Activated naive CD4-positive, alpha-beta T cell (primary cell): ENCODE measurements at places on chromosomes 3 and 15.

DNA sequence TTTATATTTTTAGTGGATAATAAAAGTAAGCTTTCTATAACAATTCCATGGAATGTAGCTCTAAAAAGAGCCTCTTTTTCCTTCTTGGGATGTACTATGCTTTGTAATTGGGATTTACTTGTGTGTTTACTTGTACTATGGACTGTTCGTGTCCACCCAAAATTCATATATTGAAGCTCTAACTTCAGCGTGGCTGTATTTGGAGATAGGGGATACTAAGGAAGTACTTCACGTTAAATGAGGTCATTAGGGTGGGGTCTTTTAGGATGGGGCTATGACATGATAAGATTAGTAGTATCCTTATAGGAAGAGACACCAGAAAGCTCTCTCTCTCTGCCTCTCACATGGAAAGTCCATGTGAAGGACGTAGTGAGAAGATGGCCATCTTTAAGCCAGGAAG is 64.9 kb downstream of the P3H2 start:
- no peak for DNase-seq

DNA sequence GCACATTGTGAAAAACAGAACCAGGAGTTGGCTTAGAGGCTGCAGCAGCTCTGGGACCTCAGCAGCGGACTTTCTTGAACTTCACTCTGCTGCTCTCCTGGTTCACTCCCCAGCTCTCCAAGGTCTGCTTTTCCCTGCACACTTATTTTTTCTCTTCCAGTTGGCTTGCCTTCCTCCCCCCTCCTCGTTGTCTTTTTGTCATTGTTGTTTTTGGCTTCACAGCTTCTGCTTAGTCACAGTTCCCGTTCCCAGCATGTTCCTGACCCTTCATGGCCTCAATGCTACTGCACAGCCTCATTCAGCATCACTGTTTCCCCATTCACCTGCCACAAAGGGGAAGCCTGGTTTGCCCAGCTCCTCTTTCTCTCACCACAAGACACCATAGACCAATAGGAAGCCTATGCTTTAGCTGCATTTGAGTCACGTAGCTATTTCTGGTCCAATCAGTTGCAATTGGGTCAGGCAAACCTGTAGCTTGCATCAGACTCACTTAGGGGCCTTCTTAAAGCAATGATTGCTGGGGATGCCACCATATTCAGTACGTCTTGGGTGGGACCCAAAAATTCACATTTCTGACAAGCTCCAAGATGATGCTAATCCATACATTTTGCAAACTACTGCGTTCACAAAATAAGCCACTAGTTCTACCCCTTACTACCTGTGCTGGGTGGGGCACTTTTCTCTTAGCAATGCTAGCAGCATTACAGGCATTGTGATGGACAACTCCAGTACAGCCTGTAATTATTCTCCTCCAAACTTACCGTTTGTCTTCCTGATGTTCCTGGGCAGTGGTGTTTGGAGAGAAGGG is 7.8 kb upstream of the SUMF1 start:
- DNase-seq = no peak

GRCh38 chr3:147493666-147494065 is 84.5 kb downstream of the ZIC1 start:
- no peak for DNase-seq

- DNase-seq = no peak
These were observed 4.0 kb downstream of the TEX9 start for GRCh38 chr15:56369234-56369633.

DNA sequence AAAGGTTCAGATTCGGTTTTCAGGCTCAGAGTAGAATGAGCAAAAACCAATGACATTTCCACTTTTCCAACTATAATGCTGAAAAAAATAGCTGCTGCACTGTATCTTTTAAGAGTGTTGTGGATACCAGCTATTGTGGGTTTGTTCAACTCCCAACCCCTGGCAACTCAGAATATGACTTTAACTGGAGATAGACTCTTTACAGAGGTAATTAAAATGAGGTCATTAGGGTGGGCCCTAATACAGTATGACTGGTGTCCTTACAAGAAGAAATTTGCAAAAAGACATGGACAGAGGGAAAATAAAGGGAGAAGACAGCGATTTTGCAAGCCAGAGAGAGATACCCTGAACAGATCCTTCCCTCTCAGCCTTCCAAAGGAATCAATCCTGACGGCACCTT is 39.5 kb downstream of the ANKRD28 start:
- DNase-seq = no peak

GRCh38 chr15:91592567-91592966 is 260.9 kb upstream of the SLCO3A1 start:
- DNase-seq = no peak

DNA sequence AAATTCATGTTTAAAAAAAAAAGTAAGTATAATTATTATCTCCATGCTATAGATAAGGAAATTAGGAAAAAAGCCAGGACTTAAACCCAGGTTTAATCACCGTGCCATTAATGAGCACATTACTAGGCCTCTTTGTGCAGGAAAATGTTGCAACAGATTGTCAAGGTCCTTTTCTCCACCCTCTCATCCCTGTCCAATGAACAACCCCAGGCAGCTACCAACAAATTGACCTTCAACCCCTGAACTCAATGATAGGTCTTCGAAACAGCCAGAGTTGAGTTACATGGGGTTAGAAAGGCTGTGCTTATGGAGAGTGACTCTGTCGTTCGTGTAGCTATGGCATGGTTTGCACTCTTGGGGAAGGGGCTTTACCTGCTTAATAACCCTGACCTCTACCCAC is 84.2 kb upstream of the CTNNB1 start:
- no peak for DNase-seq

GRCh38 chr3:28262001-28262400 is 20.6 kb downstream of the CMC1 start:
- DNase-seq = no peak

DNA sequence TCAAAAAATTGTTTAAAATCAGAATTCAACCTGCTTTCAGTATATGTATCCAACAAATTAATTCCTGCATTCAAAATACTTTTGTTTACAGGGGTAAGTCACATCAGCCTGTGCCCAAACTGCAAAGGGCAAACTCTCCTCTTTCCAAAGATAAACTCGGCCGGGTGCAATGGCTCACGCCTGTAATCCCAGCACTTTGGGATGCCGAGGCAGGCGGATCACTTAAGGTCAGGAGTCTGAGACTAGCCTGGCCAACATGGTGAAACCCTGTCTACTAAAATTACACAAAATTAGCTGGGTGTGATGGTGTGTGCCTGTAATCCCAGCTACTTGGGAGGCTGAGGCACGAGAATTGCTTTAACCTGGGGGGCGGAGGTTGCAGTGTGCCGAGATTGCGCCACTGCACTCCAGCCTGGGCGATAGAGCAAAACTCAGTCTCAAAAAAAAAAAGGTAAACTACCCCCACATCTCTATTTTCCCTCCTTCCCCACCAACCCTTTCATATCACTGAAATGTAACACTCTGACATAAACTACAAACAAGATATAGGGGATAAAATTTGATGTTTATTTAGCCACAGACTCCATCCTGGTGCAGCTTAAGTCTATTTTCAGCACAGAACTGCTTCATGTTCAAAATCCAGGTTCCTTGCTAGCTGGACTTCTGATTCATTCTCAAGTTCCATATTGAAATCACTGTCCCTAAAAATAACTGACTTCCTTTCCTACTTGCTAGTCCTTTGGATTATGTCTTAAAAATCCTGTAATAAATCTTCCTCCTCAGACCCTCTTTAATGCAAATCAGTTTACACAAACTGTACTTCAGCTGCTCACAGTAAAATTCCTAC is 15.4 kb downstream of the UBP1 start:
- no peak for DNase-seq

GRCh38 chr15:74889390-74889882 is 406 bp upstream of the MPI start:
- DNase-seq = no peak

GRCh38 chr3:69558912-69559311 is 173.0 kb upstream of the FRMD4B start:
- DNase-seq = no peak

- DNase-seq = no peak
These were observed 237.2 kb upstream of the DPH6 start for GRCh38 chr15:35783203-35783602.

GRCh38 chr3:12190832-12191231 is 32.1 kb upstream of the TIMP4 start:
- DNase-seq = no peak

GRCh38 chr3:193499801-193500485 is 54.8 kb downstream of the ATP13A4 start:
- DNase-seq = no peak

- no peak for DNase-seq
These were observed 23.1 kb upstream of the TSEN2 start for GRCh38 chr3:12461097-12461649.

- DNase-seq = no peak
These were observed 394.8 kb downstream of the SI start for GRCh38 chr3:164683489-164683888.

- no peak for DNase-seq
These were observed 921.6 kb upstream of the SEMA6D start for GRCh38 chr15:46795685-46796084.

DNA sequence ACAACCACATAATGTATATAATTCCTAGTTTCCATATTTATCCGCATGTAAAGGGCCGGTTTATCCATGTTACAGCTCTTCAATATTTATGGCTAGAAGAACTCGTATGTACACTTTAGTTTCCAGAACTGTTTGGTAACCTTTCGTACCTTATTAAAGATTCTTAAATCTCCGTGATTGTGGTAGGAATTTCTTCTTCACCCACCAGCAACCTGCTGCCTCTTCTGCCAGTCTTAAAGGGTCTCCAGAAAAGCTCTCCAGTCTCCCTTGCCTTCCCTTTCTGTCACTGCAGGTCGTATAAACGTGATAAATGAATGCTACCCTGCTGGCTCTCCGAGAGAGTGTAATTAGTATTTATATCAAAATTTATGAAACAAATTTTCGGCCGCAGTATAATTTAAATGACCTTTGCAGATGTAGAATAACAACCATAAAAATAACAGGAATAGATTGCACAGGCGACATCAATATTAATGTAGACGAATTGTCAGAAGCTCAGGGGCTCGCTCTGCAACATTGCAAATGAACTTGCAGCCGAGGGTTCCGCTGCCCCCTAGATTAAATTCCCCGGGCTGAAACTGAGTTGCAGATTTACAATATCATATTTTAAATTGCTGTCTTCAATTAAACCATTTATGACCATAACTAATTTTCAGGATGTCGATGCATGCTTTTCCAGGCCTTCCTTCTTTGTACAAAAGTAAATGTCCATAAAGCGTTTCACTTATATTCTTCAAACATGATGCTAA is 5.4 kb downstream of the ZIC1 start:
- no peak for DNase-seq

DNA sequence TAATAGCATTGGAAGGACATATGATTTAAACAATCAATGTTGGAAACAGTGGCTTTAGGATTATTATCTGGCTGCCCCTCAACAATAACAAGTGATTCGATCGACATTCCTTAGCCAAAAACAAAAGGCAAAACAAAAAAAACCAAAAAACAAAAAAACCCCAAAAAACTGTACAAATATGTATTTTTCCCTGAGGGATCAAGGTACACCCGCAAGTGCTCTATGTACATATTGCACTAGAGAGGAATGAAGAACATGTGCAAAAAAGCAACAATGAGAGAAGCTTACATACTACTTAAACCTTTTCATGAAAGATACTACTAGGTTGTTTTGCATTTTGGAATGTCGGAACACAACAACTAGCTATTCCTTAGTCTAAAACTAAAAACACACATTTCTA is 14.2 kb upstream of the ICE2 start:
- no peak for DNase-seq

DNA sequence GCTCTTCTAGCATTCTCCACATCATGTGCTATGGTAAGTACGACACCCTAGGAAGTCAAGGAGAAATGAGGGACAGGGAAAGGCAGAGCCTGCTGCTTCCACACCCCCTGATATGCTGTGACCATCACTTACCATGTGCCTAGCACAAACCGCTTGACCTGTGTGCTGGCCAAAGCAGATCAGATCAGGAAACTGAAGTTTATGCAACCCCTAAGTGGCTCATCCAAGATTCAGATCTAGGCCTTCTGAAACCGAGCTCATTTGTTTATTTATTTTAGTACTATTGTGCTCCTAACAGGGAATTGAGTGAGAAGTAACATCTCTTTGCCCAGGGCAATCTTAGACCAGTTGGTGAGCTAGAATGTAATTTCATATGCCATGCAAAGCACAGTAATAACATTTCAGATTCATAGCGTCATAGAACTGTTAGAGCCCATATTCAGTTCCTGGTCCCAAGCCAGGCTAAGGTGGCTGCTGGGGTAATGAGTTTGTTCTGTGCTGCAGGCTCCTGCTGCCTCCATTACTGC is at the start of gene RTP2:
TSS of gene RTP2 (minus strand) at position 51 of the 527 bp plus-strand sequence. CDS start 429 bp downstream, outside the sequence.
- DNase-seq = no peak

GRCh38 chr3:71859123-71859519 is 74.2 kb upstream of the PROK2 start:
- no peak for DNase-seq

DNA sequence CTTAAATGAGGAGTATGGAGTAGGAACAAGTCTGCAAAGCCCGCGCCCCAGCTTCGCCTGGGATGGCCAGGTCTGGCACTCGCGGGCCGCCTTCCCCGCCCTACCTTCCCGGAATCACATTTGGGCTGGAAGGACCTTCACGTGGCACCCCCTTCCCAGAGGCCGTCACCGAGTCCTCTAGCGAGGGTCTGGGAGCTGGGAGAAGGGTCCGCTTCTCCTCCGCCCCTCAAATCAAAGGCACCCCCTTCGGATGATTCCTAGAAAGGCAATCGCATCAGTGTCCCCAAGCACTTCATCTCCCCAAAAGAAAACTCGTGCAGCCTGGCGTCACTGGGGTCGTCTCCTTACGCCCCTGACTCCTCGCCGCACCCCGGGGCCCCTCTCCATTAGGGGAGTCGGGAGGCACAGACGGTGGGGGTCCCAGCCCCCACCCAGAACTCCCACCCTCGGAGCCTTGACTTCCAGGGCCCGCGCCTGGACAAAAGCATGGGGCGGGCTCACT is 380 bp downstream of the MYLK start:
- no peak for DNase-seq

GRCh38 chr3:168071591-168072322 is 24.0 kb downstream of the GOLIM4 start:
- DNase-seq = no peak

DNA sequence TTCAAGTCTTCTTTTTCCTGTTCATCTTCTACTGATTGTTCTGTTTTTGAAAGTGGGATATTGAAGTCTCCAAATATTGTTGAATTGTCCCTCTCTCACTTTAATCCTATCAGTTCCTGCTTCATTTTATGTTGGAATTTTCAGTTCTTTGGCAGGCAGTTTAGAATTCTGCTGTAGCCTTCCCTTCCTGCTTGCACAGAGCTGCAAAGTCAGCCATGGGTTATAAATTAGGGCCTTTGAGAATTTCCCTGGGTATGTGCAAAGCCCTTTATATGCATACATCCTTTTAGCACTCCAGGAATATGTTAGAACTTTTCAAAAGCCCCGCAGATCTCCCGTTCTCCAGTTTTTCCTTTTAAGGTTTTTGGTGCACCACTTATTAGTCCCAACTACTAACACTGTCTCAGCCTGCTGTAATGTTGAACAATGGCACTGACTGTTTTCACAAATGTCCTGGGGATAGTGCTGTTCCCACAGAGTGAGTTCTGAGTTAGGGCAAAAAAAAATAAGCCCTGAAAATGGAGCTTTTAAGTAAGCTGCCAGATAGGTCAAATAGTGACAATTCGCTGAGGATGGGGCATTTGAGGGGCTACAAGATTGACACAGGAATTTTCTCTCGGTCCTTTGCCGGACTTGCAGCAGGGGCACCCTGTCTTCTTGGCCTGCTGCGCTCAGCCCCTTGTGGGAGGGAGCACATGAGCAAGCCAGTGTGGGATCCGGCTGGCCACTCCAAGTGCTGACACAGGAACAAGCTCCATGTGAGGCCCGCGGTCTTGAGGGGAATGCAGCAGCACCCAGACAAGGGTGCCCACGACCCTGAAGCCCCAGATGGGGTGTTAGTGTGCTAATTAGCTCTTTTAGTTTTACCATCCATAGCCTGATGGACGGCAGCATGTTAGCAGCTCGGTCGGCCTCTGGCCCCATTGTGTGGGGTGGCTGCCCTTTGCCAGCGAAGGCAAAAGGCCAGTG is 96.0 kb downstream of the VPS8 start:
- DNase-seq = no peak
